Peyer's patch (tissue), 4 donors: ENCODE measurements at places on chromosomes 7 and 10. TPM values are rescaled to one million over a fixed set of nuclear protein-coding genes. Genes with fewer than 3 reads are reported as not detected.

Gene PCLO
- total RNA-seq: 23.1 TPM

Gene HOGA1
- not detected for total RNA-seq

Gene UPK3B
- total RNA-seq: 5.2 TPM

Gene ZNF716
- total RNA-seq: not detected

Gene FAM25A
- total RNA-seq: not detected

Gene MSMB
- total RNA-seq: not detected

Gene EBF3
- 1.9 TPM for total RNA-seq

Gene ARL4A
- total RNA-seq: 107 TPM

Gene SLC26A3
- 6.6 TPM for total RNA-seq

Gene SCIN
- total RNA-seq: 197 TPM

Gene LRIT2
- not detected for total RNA-seq

Gene CXCL12
- 9.3 TPM for total RNA-seq

Gene SYT15B
- not detected for total RNA-seq

Gene HOXA11
- total RNA-seq: not detected

Gene PRRT4
- not detected for total RNA-seq

Gene KIF20B
- total RNA-seq: 5.8 TPM

Gene TMEM213
- not detected for total RNA-seq

Gene CRHR2
- not detected for total RNA-seq

Gene PLXDC2
- total RNA-seq: 38.0 TPM

Gene SLC26A5
- not detected for total RNA-seq

Gene CDC14C
- not detected for total RNA-seq

Gene NKX6-2
- not detected for total RNA-seq

Gene OR2A1
- total RNA-seq: not detected

Gene MOGAT3
- total RNA-seq: 91.4 TPM

Gene AKR1E2
- total RNA-seq: 59.4 TPM

Gene CPN1
- total RNA-seq: not detected

Gene ZNF425
- total RNA-seq: 2.5 TPM

Gene ACHE
- 21.7 TPM for total RNA-seq

Gene MARVELD1
- total RNA-seq: 3.5 TPM

Gene GJD4
- not detected for total RNA-seq

Gene RTKN2
- total RNA-seq: 1.5 TPM

Gene WNT8B
- total RNA-seq: not detected

Gene ADARB2
- total RNA-seq: 2.4 TPM

Gene MRC1
- total RNA-seq: 22.0 TPM

Gene RHOBTB1
- 15.7 TPM for total RNA-seq

Gene PCDH15
- total RNA-seq: not detected

Gene GSDME
- total RNA-seq: 125 TPM

Gene CTNNA3
- 3.3 TPM for total RNA-seq

Gene C7orf33
- not detected for total RNA-seq

Gene EPHB4
- 34.5 TPM for total RNA-seq

Gene ACSM6
- total RNA-seq: not detected

Gene SPDYE6
- total RNA-seq: not detected

Gene RELN
- 3.9 TPM for total RNA-seq

Gene UPF2
- 12.6 TPM for total RNA-seq

Gene AHR
- 110 TPM for total RNA-seq

Gene MYO1G
- 4.0 TPM for total RNA-seq
